ENCODE measurements at places on chromosomes 3 and 15. TPM values are rescaled to one million over a fixed set of nuclear protein-coding genes. Genes with fewer than 3 reads are reported as not detected.

ATP8B4 gene
- 3.8 TPM for polyA plus RNA-seq

ROPN1 gene
- polyA plus RNA-seq: 0.25 TPM

SCAANT1 gene
- polyA plus RNA-seq: 1.0 TPM

DNA sequence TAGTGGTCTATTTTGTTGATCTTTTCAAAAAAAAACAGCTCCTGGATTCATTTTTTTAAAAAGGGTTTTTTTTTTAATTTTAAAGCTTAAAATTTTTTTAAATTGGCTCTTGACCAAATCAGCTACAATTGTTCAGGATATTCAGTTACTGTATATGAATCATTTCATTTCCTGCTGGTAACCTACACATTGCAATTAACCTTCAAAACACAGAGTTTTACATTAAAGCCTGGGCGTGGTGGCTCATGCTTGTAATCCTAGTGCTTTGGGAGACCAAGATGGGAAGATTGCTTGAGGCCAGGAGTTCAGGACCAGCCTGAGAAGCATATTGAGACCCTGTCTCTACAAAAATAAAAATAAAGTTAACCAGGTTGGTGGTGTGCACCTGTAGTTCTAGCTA is 163.4 kb downstream of the ALDH1A2 start:
- DNase-seq: no peak

- no peak for DNase-seq
These were observed 12.4 kb downstream of the NTRK3 start for GRCh38 chr15:88243895-88244787.

DNA sequence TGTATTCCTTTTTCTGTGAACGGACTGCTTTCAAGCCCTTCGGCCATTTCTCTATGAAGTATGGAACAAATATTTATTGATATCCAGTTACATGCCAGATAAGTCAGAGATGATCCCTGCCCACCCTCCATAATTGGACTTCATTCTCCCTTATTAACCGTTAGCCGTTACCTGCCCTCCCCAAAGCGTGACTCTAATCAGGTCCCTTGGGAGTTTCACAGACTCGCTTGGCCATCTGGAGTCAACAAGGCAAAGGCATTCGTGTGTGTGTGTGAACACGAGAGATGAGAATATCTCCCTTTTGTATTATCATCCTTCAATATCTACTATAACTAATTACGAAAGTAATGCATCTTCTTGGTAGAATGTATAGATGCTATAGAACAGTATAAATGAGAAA is 314.5 kb downstream of the TLE3 start:
- DNase-seq: no peak

GRCh38 chr3:108448593-108448992 is 61.8 kb downstream of the MYH15 start:
- DNase-seq: no peak

DNA sequence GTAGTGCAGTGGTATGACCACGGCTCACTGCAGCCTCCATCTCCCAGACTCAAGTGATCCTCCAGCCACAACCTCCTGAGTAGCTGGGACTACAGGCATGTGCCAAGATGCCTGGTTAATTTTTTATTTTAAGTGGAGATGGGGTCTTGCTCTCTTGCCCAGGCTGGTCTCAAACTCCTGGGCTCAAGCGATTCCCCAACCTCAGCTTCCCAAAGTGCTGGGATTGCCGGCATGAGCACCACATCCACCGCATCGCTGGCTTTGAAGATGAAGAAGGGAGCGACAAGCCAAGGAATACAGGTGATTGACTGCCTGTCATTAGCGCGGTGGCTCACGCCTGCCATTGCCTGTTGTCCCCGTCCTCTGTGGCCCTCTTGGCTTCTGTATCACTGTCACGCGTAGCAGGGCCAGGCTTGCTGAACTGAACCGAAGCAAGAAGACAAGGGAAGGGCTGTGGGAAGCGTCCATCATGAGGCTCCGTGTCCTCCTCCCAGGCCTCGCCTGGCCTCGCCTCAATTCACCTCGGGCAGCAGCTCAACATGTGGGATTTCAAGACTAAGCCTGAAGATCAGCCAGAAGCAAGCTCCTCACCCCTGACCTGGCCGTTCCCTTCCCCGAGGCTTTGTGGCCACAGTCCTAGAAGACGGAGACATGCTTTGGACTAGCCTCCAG is 46.4 kb upstream of the TFRC start:
- no peak for DNase-seq

DNA sequence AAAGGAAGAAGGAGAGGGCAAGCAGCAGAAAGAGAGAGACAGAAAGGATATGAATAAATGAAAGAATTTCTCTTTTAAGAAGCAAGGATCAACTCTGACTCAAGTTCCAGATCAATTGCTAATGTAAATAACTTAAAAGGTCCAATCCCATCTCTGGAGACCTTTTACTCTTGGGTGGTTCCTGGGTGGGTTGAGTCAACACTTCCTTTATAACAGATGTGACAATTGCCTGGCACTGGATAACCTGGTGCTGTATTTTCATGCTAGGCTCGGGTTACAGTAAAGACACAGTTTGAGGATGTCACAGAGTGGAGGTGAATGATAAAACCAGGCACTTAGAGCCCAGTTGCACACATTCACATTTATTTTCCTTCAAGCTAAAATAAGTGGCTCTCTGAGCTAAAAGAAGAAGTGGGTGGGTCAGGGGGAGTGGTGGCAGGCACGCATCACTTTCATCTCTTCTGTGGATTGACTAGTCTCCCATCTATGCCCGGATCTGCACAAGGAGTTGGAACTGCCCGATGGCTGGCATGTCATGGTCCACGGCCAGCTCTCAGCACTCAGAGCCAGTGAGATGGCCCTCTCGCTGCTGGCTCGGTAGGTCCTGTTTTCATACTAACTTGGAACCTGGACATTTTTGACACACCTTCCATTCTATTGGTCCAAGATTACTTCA is 465.8 kb downstream of the FOXP1 start:
- no peak for DNase-seq

DNA sequence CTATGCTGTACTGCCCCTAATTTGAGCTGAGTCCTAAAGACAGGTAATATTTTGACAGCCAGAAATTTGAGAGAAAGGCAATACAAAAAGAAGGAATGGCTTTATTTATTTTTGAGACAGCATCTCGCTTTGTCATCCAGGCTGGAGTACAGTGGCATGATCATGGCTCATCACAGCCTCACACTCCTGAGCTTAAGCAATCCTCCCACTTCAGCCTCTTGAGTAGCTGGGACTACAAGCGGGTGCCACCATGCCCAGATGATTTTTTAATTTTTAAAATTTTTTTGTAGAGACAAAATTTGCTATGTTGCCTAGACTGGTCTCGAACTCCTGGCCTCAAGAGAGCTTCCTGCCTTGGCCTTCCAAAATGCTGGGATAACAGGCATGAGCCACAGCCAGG is 77.4 kb upstream of the SLC4A7 start:
- no peak for DNase-seq

DNA sequence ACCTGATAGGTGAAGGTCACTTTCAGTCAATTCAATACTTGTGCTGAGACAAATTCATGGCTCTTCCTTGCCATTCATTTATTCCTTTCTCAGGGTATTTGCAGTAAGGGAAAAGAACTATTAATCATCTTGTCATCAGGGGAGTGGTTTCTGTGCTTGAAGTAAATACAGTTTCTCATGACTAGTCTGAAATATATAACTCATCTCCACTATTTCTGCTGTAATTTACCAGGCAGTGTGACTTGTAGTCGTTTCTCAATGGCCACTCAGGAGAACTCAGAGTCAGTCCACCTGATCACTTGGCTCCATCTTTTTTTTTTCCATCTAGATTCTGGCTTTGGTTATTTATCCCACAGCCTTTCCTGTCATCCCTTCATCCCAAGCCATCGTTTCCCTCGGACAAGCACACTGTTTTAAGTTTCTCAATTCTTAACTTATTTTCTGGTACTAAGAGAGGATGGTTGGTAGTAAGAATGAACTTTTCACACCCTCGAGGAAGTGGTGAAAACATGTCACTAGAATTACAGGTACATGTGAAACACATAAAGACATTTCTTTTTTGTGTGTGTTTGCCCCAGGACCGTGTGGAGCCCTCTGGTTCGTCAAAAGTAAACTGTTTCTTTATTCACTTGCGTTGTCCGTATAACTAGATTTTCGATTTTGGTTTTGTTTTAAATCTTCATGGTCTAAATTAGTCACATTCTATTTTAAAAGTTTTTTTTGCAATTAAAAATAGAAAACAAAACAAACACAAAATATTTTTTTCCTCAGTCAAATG is 620.2 kb downstream of the ZBBX start:
- DNase-seq: no peak

DNA sequence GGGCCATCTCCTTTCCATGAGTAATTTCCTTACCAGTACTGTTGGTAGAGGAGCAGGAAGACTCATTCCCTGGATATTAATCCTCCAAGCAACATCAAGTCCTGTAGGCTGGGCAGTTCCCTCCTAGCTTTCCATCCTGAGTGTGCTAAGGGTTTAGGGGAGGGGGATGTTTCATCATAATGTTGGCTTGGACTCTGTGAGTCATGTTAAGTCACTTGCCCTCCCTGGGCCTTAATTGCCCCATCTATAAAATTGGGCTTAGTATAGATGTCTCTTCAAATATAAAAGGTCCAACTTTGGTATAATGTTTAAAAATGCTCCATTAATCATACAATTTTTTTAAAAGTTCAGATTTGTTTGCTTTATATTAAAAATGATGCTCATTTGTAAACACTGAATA is 52.7 kb downstream of the TLE3 start:
- DNase-seq: no peak

DNA sequence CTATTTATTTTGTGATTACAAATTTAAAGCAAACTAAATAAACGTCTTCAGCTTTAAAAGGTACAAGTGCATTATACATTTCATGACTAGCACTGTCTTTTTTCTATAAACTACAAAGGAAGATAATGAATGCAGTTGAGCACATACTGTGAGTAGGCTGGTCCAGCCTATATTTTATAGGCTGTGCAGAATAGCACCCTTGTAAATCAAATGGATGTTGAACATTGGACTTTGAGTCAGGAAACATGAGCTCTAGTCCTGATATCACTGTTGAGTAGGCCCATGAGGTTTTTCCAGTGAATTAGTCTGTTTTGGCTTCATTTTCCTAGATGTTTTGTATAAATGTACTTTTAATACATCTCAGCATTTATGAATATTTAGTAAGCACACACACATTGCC is 447.3 kb upstream of the KCNMB2 start:
- DNase-seq: no peak

GRCh38 chr15:63888146-63888545 is 54.4 kb upstream of the HERC1 start:
- no peak for DNase-seq

DNA sequence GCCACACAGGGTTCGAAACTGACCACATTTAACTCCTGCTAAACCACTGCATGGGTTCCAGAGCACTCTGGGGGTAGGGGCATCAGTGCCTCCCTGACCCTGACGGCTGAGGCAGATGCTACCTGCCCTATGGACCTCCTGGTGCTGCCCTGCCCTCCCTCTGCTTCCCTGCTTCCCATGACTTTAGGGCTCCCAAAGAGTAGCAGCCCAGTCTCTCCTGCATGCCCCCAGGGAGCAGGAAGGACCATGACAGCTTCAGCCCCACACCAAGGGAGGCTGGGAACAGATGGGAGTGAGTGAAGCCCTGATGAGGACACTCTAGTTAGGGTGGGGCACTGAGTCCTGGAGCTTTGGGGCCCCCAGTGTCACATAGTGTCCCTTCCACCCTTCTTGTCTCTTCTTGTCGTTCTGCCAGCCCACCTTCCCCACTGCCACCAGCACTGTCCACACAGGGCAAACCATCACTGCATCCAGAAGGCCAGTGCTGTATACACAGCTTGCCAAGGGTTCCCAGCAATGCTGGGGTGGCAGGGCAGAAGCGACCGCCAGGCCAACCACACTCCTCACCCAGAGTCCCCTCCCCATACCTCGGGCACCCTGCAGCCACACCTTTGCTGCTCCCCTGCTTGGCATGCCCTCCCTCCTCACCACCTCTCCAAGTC is 31.0 kb downstream of the SRPRB start:
- no peak for DNase-seq

DNA sequence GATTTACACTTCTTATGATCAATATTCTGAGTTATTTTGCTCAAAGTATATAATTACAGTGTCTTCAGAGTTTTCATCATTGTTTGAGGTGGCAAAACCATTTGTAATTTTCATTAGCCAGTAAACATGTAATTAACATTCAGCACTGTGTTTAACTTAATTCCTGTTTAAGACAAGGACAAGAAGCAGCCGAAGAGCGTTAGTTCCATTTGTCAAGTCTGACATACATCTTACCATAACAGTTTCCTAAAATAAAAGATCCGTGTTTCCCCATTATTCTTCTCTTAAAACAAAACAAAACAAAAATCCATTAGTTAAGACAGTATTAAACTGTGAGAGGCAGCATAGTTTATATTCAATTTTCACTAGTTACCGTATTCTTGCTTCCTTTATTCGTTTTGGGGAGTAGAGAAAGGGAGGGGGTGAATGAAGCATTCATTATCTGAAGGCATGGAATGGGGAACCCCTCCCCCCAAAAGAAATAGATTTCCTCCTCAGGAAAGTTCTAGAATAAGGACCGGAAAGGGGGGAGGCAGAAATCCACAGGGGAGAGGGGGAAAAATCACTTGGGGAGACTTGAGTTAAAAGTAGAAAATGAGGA is 5.5 kb upstream of the NR2F2 start:
- peak; percentile 51 for DNase-seq

- DNase-seq: no peak
These were observed 51.6 kb upstream of the NR2E3 start for GRCh38 chr15:71758711-71759110.

DNA sequence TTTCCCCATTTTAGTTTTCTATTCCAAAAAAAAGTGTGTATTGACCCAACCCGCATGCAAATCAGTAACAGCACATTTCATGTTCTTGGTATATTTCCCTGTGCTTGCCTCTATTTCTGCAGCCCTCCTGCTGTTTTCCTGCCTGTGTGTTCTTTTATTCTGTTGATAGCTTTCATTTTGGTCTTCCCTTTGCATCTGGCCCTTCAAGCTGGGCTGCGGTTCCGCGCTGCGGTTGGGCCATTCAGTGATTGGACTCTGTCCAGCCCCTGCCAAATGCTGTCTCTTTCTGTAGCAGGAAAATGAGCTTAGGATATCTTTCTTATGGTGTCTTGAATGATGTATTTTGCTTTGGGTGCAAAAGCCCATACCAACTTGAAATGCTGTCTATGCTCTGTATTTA is 49.9 kb downstream of the ZNF621 start:
- DNase-seq: no peak

DNA sequence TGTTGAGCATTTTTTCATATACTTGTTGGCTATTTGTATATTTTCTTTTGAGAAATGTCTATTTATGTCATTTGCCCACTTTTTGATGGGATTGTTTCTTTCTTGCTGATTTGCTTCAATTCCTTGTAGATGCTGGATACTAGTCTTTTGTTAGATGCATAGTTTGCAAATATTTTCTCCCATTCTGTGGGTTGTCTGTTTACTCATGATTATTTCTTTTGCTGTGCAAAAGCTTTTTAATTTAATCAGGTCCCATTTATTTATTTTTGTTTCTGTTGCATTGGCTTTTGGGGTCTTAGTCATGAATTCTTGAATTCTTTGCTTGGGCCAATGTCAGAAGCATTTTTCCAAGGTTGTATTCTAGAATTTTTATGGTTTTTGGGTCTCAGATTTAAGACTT is 251.7 kb downstream of the WNT5A start:
- DNase-seq: no peak

DNA sequence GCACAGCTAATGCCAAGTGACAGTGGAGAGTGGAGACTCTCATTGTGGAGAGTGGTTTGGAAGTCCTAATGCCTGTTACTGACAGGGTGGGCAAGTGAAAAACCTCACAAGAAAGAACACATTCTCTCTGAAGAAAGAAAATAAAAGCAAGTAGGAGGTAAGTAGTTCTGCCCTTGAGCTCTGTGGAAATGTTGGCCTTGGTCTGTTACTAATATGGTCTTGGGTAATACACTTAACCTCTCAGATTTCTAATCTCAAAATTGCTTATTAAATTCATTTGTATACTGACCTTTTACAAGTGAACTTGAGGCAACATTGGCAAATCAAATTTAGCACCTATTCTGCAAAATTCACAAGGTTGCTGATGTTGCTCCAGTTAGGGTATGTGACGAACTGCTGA is 291.6 kb upstream of the CBLB start:
- no peak for DNase-seq

Data from left kidney (tissue), 8 donors.